ENCODE measurements at places on chromosomes 5 and 9.

DNA sequence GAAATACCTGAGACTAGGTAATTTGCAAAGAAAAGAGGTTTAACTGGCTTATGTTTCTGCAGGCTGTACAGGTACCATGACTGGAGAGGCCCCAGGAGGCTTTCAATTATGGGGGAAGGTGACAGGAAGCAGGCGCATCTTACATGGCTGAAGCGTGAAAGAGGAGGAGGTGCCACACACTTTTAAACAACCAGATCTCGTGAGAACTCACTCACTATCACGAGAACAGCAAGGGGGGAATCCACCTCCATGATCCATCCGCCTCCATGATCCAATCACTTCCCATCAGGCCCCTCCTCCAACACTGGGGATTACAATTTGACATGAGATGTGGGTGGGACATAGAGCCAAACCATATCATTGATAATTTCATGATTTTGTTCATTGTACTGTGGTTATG, 2.5 kb upstream of the MED27 start:
- DNase-seq, result no peak

- no peak for DNase-seq
Measured at GRCh38 chr5:82364497-82364896, 86.3 kb upstream of the RPS23 start.

GRCh38 chr5:1225081-1225480, at the start of gene SLC6A18:
Gene SLC6A18, plus strand, starts transcription at chr5:1225381. Its CDS starts 97 bp downstream, at chr5:1225478.
- no peak for DNase-seq

GRCh38 chr5:10452768-10453331, 11.2 kb downstream of the ROPN1L start:
- DNase-seq, result peak; percentile 51

- DNase-seq, result no peak
Measured at GRCh38 chr9:19163631-19164030, 36.3 kb upstream of the PLIN2 start.

- no peak for DNase-seq
Measured at GRCh38 chr5:115375893-115376292, 79.4 kb upstream of the CCDC112 start.

Data from GM18507 (cell line).